Hematopoietic multipotent progenitor cell treated with erythropoietin and hydrocortisone succinate and interleukin-3 and kit ligand, for 17 days (in vitro differentiated cells): ENCODE measurements at places on chromosomes 6 and 20.

DNA sequence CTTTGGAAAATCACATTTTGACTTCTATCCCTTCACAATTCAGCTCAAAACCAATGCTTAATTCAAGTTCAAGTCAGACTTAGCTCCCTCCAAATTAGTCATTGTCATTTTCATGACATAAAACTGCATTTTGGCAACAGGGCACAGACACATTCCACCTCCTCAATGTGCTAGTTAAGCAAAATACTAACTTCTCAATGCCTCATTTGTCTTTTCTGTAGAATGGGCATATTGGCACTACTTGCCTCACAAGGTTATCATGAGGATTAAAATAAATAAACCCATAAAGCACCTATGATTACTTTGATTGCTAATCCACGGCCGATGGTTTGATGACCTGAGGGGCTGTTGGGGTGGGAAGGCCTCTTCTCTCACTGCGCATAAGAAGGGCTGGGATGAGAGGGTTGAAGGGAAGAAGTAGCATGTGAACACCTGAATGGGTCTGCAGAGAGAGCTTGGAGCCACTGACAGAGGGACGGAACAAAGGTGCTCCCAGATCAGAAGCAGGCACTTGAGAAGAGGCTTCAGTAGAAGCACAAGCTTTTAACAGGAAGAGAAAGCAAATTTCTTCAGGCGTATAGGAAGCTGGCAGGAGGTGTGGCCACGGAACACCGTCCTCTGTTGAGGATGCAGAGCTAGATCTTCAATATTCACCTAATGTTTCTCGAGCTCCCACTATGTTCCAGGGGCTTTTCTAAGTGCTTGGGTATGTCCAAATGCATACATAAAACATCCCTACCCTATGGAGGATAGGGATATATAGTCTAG lies 11.7 kb upstream of the TBC1D7 start:
- no peak for DNase-seq

DNA sequence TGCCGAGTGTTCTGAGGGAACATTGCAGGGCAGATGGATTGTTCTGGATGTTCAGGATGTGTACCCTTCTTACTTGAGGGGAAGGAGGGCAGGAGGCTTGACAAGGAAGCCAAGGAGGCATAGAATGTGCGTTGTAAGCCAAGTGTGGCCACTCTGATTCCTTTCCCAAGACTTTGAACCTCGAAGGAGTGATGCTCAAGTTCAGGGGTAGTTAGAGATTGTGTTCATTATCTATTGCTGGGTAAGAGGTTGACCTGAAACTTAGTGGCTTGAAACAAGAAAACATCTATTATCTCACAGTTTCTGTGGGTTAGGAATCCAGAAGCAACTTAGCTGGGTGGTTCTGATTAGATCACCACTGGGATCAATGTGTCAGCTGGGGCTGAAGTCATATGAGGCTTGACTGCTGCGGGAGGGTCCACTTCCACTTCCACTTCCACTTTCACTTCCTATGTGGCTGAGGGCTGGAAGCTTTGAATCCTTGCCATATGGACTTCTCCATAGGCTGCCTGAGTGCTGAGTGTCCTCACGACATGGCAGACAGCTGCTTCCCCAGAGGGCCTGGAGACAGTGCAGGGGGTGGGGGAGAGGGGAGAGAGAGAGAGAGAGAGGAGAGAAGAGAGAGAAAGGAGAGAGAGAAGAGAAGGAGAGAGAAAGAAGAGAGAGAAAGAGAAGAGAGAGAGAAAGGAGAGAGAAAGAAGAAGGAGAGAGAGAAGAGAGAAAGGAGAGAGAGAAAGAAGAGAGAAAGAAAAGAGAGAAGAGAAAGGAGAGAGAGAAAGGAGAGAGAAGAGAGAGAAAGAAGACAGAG lies 6.9 kb upstream of the CD40 start:
- DNase-seq: no peak

DNA sequence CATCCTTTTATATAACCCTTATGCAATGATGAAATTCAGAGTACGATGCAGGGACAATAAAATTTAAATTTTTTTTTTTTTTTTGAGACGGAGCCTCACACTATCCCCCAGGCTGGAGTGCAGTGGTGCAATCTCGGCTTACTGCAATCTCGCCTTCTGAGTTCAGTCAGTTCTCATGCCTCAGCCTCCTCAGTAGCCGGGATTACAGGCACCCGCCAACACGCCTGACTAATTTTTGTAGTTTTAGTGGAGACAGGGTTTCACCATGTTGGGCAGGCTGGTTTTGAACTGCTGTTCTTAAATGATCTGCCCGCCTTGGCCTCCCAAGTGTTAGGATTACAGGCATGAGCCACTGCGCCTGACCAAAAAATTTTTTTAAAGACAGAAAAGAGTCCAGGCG lies 15.2 kb downstream of the MTO1 start:
- DNase-seq: no peak

DNA sequence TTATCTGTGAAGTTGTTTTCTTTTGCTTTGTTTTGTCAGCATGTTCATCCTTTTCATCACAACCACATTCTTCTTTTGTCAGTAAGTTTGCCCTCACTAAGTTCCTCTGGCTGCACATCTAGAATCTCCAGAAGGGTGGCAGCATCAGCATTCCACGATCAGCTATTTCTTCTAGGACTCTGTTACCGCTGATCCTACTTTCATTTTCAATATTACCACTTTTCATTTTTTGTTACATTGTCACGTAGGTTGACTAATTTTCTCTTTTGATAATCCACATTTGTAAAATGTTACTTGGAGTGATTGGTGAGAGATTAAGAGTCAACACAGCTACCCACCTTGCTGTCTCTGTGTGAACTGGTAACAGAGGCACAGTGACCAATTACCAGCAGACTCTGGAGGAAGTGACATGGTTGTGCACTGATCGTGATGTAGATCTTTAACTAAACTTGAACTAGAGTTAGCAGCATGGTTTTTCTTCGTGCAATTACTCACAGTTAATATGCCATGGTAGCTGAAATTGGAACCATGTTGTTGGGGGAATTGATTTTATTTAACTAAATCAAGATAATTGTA lies 307.9 kb upstream of the SLC35B3 start:
- DNase-seq: no peak

DNA sequence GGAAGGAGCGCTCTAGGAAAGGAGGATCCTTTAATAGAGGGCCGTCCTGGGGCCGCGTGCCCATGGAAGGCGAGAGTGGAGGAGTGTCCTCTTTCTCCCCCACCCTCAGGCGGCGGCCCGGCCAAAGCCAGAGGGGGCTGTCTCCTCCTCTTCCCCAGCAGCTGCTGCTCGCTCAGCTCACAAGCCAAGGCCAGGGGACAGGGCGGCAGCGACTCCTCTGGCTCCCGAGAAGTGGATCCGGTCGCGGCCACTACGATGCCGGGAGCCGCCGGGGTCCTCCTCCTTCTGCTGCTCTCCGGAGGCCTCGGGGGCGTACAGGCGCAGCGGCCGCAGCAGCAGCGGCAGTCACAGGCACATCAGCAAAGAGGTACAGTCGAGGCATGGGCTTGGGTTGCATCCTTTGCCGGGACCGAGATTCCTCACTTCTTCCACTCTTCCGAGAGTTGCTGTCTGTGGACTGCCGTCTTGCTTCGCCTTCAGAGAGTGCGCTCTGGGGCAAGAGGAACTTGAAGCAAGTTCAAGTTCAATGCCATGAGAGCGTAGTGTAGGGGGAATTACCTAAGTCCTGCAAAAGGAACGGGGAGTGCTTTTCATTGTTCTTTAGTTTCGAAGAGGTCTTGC lies at the start of gene LAMA2:
LAMA2 (plus strand) TSS at position 148 of the 621 bp plus-strand sequence; CDS start at position 256, 108 bp downstream.
- DNase-seq: no peak

- DNase-seq: no peak
Measured at GRCh38 chr6:1251198-1252155, 60.4 kb upstream of the FOXQ1 start.

GRCh38 chr20:10522328-10522727 lies 87.2 kb downstream of the SLX4IP start:
- no peak for DNase-seq

- DNase-seq: no peak
Measured at GRCh38 chr20:58256842-58257241, 28.4 kb upstream of the ANKRD60 start.

GRCh38 chr6:14452567-14453527 lies 335.3 kb downstream of the CD83 start:
- DNase-seq: no peak

DNA sequence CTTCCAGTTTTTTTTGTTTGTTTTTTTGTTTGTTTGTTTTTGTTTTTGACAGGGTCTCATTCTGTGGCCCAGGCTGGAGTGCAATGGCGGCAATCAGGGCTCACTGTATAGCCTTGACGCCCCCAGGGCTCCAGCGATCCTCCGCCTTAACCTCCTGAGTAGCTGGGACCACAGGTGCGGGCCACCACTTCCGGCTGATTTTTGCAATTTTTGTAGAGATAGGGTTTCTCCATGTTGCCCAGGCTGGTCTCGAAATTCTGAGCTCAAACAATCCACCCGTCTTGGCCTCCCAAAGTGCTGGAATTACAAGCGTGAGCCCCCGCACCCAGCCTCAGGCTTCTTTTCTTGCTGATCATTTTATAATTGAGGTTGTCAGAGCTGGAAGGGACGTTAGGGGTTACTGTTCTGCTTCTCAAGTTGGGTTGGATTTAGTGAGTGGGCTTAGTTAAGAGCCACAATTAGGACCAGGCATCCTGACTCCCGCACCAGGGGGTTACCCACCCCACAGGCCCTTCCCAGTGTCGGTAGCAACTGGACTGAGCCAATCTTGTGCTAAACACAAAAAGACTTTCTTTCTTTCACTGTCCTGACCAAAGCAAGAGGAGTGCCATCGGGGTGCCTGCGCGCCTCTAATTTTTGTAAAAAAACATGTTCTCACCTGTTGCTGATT lies 13.1 kb upstream of the ZSCAN9 start:
- no peak for DNase-seq

DNA sequence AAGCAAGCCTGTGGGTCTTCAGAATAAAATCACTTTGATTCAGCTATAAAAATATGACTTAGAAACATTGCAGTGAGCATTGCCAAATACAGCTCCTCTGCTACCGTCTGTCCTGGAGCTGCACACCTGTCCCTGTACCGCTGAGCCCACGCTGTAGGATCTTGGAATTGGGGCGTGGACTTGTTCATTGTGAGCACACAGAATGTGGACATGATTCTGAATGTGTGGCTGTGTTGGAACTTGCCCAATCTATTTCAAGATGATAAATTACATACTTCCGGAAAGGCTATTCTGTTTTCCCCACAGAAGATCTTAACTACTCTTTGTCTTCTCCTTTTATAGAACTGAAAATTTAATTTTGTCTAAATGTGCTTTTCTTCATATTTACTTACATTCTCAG lies 107.3 kb downstream of the UST start:
- no peak for DNase-seq

GRCh38 chr20:17756529-17756928 lies 56.8 kb downstream of the BANF2 start:
- DNase-seq: no peak

- DNase-seq: no peak
Measured at GRCh38 chr20:16007164-16007563, 566.1 kb downstream of the KIF16B start.

DNA sequence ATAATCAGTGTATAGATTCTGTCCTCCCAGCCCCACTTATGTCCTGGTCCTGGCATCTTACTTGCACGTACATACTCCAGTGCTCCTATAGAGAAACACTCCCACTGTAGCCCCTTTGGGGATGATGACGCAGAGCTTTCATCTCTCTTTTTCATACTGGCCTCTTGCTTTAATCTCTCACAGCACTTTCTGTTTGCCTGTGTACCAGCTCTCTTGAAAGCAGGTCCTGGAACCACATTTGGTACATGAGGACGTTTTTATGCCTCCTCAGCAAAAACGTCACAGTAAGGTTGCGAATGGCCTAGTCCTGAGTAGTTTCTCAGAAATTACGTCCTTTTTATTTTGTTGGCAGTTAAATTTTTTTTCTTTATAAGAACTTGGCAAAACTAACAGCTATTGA lies 10.8 kb downstream of the L3MBTL3 start:
- DNase-seq: no peak

DNA sequence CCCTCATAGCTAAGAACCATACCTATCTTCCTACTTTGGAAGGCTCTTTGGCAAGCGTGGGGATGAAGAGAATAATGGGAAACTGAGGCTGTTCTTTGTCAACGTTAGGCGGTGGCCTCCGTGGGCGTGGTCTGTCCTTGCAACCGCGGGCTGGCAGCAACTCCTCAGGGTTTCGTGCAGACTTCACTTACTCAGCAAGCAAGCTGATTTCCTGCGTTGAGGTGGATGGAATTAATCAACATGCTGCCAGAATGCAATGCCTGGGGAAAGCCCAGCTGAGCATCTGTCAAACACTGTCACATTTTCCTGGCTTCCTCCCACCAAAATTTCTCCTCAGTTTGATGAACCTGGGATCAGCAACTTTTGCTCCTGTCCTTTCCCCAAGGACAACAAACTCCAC lies 9.2 kb upstream of the IL17F start:
- no peak for DNase-seq

- DNase-seq: no peak
Measured at GRCh38 chr20:39627765-39628164, 665.6 kb downstream of the DHX35 start.

DNA sequence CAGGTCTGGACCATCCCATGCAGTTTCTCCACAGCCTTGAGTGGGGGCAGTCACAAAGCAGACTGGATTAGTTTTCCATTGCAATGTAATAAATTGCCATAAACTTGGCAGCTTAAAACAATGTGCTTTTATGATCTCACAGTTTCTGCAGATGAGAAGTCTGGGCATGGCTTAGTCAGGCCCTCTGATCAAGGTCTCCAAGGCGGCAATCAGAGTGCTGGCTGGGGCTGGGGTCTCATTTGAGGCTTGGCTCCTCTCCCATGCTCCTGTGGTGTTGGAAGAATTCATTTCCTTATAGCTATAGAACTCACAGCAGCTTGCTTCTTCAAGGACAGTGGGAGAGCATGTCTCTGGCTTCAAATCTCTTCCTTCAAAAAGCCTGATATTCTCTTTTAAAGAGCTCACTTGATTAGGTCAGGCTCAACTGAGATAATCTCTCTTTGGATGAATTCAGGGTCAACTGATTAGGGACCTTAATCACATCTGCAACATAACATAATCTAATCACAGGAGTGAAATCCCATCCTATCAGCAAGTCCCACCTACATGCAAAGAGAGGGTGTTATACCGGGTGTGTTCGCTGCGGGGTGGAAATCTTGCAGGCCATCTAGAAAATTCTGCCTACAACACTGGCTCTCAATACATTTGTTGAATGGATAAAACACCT lies 77.4 kb upstream of the SULF2 start:
- no peak for DNase-seq

GRCh38 chr6:28947831-28948270 lies 24.1 kb upstream of the TRIM27 start:
- no peak for DNase-seq

GRCh38 chr20:33881989-33882388 lies 70.8 kb downstream of the CHMP4B start:
- DNase-seq: no peak

- no peak for DNase-seq
Measured at GRCh38 chr6:127923135-127923534, 22.3 kb upstream of the THEMIS start.
